Activated CD4-positive, CD25-positive, alpha-beta regulatory T cell treated with anti-CD3 and anti-CD28 coated beads, Interleukin-2, amount 50 U/mL, for 16 hours (primary cell): ENCODE measurements at places on chromosomes 5 and 9.

- DNase-seq: no peak
Measured at GRCh38 chr5:84614906-84615305, 230.2 kb upstream of the EDIL3 start.

DNA sequence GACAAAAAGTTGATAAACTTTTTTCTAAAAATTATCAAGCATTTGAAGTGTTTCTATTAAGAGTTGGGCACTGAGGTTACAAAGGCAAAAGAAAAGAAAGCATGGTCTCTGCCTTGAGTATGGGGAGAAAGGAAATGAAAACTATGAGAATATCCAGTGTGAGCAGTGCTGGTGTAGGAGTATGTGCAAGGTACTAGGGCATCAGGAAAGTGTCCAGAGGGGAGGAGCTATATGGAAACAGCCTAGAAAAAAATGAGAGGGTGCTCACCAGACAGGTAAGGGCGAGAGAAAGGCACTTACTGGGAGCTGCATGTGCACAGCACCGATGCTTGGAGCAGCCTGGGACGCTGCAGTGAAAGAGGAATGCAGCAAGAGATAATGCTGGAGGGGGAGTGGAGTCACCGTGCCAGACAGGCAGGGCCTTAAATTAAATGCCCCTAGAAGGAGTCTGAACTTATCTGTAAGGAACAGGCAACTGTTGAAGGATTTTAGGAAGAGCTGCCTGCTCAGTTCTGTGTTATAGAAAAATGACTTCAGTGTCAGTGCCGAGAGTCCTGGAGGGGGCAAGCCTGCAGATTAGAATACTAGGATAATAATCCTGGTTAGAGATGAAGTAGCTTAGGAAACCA is 14.0 kb downstream of the MCC start:
- DNase-seq: no peak

DNA sequence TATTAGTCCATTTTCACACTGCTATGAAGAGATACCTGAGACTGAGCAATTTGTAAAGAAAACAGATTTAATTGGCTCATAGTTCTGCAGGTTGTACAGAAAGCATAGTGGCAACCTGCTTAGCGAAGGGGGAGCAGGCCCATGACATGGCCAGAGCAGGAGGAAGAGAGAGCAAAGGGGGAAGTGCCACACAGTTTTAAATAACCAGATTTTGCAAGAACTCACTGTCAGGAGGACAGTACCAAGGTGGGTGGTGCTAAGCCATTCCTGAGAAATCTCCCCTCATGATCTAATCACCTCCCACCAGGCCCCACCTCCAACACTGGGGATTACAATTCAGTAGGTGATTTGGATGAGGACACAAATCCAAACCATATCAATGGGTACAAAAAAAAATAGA is 16.8 kb upstream of the PCSK5 start:
- DNase-seq: no peak

- DNase-seq: no peak
Measured at GRCh38 chr5:178483620-178484019, 106.6 kb downstream of the COL23A1 start.

GRCh38 chr5:142587354-142587965 is 98.4 kb downstream of the FGF1 start:
- DNase-seq: no peak

DNA sequence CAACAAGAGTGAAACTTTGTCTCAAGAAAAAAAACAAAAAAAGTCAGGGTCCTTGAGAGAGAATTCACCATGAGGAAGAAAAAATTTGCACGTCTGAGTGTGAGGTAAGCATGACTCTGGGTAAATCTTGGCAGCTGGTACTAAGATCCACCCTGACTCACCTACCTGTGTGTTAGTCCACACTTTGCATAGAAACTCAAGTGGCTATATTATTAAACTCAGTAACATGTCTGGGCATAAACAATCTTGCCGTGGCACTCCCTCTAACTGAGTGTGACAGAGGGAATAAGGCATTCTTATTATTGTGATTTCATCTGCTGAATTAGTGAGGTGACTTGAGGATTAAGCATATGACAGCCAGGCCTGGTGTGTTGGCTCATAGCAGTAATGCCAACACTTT is 259.4 kb upstream of the VLDLR start:
- no peak for DNase-seq

GRCh38 chr5:174727794-174728680 is 3.7 kb downstream of the MSX2 start:
- DNase-seq: no peak

DNA sequence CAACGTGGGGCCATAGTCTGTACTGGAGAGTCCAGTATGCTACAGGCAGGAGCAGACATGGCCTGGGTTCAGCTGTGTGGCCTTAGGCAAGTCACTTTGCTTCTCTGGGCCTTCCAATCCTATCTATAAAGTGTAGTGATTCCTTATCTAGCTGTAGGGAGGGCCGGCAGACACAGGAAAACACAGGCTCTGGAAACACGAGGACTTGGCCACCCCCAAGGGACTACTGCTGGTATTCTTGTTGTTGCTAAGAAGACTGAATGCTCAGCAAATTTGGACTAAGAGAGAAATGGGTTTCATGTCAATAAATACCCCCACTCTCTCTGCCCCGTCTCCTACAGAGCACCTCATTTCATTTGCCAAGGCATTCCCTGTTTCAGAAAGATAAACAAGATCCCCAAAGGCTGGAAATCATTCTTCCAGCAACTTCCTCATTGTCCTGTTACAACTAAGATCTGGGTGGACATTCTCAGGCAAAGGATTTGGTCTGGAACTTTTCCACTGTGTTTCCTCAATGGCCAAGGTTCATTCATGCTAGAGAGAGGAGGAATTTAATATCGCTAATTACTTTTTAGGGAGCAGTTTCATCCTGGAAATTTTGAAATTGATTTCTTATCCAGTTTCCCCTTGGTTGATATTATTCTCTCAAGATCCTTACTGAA is 105.8 kb downstream of the GABBR2 start:
- DNase-seq: no peak
